RCC 7860 (cell line): ENCODE measurements at places on chromosomes 16 and 17.

DNA sequence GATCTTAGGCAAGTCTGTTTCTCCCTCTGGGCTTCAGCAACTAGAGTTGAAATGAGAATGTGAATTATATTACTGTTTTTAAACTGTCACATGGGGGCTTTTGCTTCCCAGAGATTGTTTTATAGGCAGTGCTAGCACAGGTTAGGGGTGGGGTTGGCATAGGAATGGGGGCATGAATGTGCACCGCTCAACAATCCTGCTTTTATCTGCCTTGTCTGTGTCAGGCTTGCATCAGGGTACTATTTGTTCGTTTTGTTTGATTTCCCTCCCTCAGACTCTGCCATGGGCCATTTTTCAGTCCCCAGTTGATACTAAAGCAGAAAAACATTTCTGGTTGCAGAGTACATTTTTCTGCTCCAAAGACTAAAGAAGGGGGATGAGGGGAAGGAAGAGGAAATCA lies 34.6 kb upstream of the IRX6 start:
- DNase-seq, result no peak

DNA sequence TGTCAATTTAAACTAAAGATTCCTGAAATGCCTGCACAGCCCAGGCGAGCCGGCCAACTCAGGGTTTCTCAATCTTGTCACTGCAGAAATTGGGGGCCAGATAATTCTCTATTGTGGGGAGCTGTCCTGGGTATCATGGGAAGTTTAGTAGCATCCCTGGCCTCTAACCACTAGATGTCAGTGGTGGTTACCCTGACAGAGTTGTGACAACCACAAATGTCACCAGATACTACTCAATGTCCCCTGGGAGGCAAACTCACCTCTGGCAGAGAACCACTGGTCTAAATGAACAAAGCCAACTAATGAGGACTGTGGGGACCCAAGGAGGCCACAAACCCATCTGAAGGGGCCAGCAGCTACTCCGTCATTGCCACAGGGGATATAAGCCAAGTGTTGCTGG lies 90.9 kb downstream of the MYH11 start:
- peak; percentile 17 for DNase-seq

DNA sequence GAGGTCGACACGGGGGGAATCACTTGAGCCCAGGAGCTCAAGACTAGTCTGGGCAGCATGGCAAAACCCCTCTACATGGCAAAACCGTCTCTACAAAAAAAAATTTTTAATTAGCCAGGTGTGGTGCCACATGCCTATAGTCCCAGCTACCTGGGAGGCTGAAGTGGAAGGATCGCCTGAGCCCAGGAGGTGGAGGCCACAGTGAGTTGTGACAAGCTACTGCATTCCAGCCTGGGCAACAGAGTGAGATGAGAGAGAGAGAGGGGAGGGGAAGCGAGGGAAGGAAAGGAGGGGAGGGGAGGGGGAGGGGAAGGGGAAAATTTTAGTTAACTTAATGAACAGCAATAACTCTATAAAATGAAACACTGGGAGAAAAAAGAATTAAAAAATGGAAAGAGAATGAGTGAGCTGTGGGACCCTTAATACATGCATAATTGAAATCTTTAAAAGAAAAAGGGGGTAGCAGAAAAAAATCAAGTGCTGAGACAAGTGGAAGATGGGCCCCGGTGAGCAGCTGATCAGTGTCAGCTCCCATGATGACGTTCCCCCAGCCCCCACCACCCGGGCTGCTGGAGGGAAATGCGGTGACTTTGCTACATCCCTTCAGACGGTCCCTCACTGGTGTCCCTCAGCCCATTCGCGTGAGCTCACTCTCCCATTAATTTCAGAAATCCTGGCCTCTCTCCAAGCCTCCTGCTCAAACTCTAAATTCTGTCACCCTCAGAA lies 2.7 kb downstream of the ASGR2 start:
- DNase-seq, result no peak

DNA sequence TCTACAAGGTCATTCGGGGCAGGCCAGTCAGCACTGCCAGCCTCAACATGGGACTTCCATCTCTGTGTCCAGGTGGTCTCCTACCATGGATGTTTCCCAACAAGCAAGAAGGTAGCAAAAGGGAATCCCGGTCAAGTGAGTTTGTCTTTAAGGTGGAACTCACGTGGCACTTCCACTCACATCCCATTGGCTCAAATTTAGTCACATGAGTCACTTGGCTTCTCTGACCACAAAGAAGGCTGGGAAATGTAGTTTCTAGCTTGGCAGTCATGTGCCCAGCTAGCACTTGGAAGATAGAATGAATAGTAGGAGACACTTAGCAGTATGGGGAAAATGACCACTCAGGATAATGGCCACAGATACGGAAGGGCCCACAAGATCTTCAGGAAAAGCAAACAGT lies 106.6 kb downstream of the AIPL1 start:
- DNase-seq, result no peak

DNA sequence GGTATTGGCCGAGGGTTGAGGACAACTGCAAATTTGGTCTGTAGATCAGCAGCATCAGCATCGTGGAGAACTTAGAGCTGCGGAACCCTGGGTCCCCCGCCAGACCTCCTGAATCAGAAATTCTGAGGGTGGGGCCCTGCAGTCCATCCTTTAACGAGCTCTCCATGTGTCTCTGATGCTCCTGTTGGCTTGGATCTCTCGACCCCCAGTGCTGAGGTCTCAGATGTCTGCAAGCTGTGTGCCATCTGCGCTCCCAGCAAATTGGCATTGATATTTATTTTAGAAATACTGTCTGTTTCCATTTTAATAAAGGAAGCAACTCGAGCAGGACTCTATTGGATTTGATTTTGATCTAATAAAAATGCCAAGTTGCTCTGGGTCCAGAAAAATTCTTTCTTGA lies 250.0 kb downstream of the KATNIP start:
- DNase-seq, result no peak

DNA sequence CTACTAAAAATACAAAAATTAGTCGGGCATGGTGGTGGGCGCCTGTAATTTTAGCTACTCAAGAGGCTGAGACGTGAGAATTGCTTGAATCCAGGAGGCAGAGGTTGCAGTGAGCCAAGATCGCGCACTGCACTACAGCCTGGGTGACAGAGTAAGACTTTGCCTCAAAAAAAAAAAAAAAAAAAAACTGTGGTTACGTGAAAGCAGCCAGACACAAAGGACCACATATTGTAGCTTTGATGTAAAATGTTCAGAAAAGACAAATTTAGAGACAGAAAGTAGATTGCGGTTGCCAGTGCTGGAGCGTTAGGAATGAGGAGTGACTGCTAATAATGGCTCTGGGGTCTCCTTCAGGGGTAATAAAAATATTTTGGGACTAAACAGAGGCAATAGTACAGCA lies 4.0 kb upstream of the MEAK7 start:
- DNase-seq, result no peak

DNA sequence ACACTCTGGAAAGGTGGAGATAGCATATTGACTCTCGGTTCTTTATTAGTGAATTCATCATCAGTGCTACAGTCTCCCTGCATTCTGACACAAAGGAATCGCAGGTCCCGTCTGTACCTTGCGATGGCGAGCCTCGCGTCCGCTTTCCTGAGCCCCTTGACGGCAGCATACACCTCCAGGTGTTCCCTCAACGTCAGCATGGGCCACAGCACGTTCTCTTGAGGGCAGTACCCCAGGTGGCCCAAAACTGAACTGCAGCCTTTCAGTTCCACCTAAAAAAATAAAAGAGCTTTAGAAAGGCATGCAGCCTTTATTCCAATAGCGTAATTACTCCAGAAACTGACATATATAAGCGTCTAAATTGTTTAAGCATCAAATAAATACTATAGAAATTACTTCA lies 24.2 kb upstream of the ABCA9 start:
- no peak for DNase-seq

GRCh38 chr16:57318240-57318970 lies 33.9 kb upstream of the PLLP start:
- no peak for DNase-seq

- DNase-seq, result no peak
These were observed 1280.3 kb downstream of the CDH8 start for GRCh38 chr16:60755907-60756306.

- DNase-seq, result no peak
These were observed 5.3 kb upstream of the IRX3 start for GRCh38 chr16:54291656-54292487.

GRCh38 chr17:9615486-9615885 lies 29.8 kb upstream of the USP43 start:
- DNase-seq, result no peak

DNA sequence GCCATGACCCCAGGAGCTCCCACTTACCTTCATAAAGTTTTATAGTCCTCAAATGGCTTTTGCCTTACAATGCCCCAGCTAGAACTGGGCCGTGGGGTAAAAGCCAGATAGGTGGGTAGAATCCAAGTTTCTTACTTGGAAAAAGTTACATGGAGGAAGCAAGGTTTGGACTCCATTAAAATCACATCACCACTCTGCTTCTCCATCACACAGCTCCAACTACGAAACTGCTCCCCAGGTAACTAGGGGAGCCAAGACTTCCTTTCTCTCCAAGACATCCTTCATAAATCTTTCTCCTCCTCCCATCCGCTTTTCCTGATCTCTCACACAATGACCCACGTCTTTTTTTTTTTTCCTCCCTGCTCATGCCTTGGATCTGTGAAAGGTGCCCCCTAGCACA lies 130.8 kb upstream of the RCVRN start:
- DNase-seq, result no peak
